ENCODE measurements at places on chromosomes 1 and 21.

DNA sequence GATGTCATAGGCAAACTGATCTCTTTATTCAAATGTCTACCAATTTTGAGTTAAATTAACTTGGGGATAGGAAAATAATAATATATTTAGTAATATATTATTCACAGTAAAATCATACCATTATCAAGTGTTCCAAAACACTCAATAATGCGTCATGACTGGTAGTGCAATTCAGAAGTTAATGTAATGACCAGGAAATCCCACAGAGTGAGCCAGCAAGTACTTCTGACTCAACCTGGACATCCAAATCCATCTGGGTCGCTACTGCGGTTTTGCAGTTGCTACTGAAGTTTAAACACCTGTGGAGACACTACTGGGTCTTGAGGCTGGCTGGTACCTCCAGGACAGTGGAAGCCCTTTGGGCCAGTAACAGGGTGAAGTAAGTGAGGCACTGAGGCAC is 44.8 kb downstream of the DPYD start:
- no peak for DNase-seq

DNA sequence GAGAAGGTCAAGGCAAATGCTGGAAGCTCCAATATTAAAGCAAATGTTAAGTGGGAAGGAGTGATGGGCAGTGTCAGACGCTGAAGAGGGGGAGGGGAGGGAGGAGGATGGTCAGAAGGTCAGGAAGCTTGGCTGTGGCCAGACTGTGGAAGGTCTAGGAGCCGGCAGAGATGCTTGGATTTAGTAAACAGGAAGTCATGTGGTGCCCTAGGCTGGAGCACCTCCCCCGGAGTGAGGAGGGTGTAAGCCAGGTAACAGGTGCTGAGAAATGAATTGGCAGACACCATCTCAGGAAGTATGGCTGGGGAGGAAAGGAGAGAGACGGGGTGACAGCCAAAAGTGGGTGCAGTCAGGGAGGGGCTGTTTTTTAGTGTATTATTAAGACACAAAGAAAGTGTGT is 17.7 kb downstream of the CSMD2 start:
- no peak for DNase-seq

DNA sequence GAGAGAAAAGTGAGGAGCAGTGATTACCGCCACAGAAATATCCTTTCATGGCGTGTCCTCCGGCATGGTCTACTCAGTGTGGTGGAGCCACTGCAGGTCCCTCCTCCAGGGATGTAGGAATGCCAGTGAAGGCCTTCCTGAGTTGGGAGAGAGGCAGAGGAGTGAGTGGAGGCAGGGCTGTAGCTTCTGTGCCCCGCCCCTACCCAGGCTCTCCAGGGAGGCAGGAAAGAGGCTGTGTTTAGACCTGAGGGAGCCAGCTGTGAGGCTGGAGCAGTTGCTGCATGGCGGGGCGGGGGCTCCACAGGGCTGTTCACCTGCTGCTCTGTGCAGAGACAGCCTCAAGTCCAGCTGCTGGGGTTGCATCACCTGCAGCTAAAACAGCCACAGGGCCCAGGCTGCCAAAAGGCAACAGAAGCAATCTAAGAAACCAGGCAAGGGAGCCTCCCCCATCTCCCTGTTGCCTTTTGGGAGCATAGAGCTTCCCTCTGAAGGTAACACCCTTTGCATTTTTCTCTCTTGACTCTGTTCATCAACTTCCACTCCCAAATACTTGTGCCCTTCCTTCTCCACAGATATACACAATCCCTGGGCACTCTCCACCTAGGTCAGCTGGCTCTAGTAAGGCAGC is 801 bp upstream of the ANXA9 start:
- no peak for DNase-seq

DNA sequence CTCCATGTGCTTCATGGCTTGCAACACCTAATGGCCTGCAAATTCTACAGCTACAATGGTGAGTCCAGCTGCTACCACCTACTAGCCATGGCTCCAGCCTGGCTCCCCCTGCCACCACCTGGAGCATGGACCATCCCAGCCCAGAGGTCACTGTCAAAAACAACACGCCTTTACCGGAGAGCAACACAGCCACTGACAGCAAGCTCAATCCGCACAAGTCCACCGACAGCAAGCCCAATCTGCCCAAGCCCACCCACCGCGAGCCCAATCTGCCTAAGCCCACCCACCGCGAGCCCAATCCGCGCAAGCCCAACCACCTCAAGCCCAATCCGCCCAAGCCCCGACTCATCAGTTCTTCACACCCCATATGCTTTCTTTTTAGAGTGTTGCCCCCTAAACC is 128.2 kb downstream of the KIF26B start:
- no peak for DNase-seq

DNA sequence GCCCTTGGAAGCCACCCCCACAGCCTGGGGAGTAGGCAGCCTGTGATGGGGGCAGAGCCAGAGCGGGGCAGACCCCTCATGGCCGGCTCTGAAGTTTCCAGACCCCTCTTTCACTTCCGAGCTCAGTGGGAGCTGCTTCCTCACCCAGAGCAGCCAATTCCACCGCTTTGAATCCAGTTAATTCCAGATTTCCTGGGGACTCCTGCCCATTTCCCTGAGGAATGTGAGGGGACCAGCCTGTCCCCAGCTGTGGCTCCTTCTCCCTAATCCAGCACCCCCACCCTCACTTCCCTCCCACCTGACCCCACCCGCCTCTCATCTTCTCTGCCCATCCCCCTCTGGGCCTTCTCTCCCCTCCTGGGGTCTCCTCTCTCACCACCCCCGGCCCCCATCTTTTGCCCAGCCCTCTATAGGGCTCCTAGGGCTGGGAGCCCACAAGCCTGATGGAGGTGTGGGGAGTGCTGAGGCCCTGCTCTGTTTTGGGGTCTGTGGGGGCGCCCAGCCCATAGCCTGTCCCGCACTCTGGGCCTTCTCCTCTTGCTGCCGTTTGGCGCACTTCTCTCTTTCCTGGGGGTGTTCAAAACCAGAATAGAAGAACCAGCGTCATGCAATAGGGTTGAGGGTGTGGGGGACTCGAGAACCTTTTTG is 26.2 kb upstream of the TNFRSF1B start:
- no peak for DNase-seq

GRCh38 chr1:31875636-31876236 is 59.9 kb upstream of the SPOCD1 start:
- DNase-seq: no peak

DNA sequence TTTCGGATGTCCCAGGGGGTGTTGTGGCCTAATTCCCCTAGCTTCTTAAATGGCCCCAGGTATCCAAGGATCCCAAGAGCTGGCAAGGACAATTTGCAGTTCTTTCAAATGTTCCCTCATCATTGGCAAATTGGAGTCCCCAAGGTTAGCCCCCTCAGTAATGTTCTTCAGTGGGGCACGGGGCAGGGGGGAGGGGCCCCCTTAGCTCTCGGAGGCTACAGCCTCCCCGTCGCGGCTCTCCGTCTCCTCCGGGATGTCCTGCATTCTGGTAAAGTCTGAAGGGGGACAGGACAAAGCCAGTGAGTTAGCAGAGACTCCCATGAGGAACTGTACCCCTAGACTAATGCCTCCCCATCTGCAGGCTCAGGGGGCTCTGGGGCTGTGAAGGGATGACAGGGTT is 6.3 kb downstream of the RXFP4 start:
- DNase-seq: no peak

DNA sequence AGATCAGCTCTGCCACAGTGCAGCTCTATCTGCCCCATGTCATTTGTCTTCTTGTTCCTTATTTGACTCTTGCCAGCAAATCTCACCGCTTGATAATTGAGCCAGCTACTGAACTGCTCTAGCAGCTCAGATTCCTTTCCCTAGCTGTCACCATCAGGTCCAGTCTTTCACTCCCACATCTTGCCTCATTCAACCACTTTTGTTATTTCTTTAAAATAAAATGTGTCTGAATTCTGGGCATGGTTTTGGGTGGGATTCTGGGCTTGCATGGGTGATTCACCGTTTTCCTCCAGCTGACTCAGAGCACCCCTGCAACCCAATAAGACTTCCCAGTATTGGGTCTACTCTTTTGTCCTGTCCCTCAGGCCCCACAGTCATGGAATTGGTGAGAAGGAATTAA is 215.7 kb downstream of the DSCAM start:
- no peak for DNase-seq

GRCh38 chr1:54971317-54971791 is 9.1 kb upstream of the TMEM61 start:
- DNase-seq: no peak

- DNase-seq: no peak
Measured at GRCh38 chr1:191804311-191804710, 354.0 kb upstream of the RGS18 start.

- no peak for DNase-seq
Measured at GRCh38 chr1:203440771-203441170, 34.8 kb upstream of the PRELP start.

DNA sequence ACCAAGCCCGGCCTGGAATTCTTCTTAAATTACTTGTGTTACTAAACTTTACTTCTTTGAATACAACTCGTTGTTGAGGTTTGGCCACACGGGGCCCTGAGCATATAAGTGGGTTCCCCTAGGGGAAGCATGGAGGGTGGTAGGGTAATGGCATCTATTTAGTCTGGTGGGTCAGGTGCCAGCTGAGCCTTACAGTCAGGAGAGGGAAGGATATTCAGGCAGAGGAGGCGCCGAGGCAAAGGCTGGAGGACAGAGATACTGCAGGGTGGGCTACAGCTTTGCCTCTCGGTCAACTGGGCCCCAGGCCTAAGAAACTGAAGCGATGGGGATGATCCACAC is 424 bp upstream of the NECAP2 start:
- DNase-seq: no peak

GRCh38 chr1:52139817-52140540 is 1.9 kb upstream of the ZFYVE9 start:
- DNase-seq: peak; percentile 5

DNA sequence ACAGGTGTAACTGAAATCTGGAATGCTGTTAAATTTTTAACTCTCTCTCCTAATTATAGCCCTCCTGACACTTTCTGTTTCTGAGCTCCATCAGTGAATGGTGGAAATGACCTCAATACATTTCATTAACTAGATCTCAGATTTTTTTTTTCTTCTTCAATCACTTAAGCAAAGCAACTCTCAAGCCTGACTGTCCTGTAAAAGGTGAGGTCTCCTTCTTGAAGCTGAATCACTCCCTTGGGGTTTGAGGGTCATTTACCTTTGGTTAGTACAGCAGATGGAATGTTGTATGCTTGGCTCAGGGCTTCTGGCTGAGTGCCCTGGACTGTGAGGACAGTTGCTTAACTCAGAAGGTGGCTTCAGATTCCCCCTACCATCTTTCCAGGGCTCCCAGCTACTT is 518.7 kb downstream of the PTPRC start:
- DNase-seq: no peak

- DNase-seq: no peak
Measured at GRCh38 chr1:44777969-44778635, 2.8 kb downstream of the RPS8 start.

- no peak for DNase-seq
Measured at GRCh38 chr1:8680664-8681650, 136.5 kb downstream of the RERE start.

DNA sequence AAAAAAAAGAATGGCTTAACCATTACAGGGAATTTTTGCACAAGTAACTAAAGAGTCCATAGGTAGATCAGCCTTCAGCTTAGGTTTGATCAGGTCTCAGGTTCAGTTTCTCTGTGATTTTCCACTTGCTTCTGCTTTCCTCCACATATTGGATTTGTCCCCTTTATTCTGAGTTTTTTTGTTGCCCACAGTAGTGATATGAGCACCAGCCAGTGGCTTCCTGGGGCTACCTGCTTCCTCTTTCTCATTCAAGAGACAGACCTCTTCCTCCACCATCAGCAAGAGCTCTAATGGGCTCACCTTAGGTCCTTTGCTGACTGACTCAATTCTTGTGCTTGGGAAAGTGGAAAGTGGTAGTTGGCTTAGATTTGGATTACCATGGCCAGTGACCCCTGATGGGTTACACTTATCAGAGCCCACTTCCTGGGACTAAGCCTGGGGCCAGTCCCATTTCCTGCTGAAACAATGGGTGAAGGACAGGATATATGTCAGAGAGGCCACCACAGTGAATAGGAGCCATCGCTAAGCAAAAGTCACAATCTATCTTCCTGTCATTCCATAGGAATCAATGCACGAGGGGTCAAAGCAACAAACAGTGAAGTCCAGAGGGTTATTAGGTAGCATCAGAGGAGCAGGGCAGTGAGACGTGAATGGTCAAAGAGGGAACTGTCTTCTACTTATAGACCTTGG is 12.8 kb upstream of the PLA2G2E start:
- no peak for DNase-seq

DNA sequence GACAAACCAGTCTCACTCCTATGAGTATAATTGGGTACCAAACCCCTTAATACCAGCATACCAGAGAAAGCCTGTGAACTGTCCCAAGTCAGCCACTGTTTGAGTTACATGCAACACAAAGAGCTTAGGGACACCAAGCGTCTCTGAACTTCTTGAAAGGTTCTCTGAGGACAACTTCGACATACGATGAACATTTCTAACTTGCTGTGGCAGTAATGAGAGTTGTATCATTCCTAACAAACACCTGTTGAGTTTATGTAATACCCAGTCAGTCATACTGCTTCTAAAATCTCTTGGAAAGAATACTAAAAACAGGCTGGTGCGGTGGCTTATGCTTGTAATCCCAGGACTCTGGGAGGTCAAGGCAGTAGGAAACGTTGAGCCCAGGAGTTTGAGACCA is 18.4 kb downstream of the CCT8 start:
- DNase-seq: no peak

- no peak for DNase-seq
Measured at GRCh38 chr1:15083578-15083977, 70.0 kb upstream of the TMEM51 start.

DNA sequence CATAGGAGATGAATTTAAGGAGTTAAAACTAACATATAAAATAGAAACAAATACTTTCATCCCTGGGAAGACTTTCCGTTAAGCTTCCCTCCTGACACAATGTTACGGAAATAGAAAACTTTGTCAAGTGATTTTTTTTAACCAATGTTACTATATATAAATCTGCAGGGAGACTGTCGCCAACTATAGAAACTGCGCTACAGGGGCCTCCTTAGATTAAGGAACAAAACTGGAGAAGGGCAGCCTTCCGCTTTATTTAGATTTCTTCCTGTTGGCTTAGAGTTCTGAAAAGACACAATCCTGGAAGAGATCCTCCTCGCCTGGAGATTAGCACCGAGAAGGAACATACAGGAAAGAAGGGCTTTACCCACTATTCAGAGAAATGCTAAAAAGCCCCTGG is 1.5 kb downstream of the MGST3 start:
- DNase-seq: no peak

DNA sequence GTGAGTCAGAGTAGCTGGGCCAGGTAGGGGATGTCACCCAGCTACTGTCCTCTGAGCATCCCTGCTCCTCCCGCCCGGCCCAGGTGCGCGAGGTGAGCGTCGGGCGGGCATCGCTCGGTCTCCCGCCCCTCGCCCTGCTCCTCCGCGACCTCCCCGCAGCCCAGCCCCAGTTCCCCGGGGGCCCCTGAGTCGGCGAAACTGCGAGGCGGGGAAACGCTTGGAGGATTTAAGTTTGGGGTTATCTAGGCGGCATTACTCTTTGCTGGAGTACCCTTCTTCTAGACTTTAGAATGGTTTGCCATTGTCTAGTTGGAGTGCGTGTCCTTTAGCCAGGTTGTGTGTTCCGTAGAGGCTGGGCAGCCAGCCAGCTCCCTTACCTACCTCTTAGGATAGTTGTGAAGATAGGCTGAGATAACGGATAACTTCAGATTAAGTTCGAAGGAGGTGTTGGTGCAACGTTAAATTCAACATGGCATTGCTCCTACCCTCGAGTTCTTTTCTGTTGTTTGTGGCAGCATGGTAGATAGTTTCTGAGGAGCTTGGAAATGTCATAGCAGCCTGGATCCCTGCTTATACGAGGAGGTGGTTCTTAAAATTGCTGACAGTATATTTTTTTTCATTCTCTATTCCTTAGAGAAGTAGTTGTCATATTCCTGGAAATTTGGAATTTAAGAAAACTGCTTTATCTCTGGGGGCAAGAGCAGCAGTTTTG is 697 bp downstream of the AGO3 start:
- no peak for DNase-seq

Data from central memory CD4-positive, alpha-beta T cell (primary cell).